Right ventricle myocardium inferior (tissue), 1 donor: ENCODE measurements at places on chromosomes 5 and 9. TPM values are rescaled to one million over a fixed set of nuclear protein-coding genes. Genes with fewer than 3 reads are reported as not detected.

- DNase-seq: no peak
Observed at GRCh38 chr9:93922535-93922934, 32.6 kb downstream of the BARX1 start.

DNA sequence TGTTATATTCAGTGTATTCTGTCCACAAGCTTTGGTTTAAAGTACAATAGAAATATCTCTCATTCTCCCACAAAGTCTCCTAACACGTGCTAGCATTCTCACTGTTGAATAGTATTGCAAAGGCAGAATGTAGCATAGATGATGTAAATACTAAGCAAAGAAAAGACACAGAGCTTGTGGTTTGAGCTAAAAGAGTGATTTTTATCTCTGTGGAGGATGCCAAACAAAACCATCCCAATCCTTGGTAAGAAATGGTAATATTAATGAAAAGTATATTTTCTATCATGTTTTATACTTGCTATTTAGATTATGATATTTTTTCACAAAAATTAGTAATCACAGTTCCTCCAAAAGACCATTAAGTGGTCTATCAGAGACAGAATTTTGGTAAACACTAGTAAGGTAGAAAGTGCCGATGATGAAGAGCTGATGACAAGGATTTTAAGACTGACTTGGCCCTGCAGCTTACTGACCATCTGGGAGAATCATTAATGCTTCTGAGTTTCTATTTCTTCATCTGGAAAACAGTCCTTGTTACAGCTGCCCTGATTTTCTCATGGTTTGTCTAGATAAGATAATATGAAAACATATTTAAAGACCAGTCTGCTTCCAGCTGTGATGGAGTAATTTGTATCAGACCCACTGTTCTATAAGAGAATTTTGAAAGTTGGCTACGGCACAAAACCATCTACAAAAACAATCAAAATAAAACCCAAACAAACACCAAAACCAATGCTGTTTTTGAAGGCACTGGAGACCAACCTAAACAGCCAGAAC is 510.2 kb downstream of the SPATA31D1 start:
- DNase-seq: no peak

Gene SUSD3
- total RNA-seq: 1.7 TPM

DNA sequence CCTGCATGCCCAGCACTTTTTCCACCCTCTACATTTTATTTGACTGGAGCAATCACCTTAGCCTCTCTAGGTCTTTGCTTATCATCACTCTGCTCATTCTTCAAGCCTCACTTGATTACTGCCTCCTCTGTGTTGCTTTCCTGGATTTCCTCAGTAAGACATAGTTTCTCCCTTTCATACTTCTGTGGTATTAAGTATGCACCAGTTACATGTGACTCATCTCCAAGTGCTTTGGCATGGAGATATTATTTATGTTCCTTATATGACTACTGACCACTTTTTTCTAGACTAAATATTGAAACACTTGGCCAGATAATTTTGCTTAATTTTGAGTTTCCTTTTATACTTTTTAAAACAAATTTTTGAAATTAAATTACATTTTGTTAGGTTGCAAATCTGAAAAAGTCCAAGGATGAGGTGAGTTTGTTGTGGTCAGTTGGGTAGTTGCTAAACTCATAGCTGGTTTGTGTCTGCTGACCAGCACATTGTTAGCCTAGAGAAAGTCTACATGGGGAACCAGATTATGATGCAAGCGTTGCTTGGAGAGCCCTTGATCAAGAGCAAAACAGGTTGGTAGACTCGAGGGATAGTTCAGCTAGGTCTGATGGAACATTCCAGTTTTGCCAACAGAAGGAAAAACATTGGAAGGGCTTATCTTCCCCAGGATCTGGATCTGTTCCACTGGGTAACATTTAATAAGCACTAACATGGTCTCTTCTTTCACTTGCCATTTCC is 140.2 kb downstream of the TMC1 start:
- no peak for DNase-seq

Gene MTAP
- total RNA-seq: 20.4 TPM
